ENCODE measurements at places on chromosomes 4 and X.

GRCh38 chrX:104285201-104285600, 30.5 kb upstream of the ESX1 start:
- no peak for DNase-seq

GRCh38 chr4:75895744-75896314, 6.4 kb downstream of the PPEF2 start:
- DNase-seq = no peak

- DNase-seq = no peak
Measured at GRCh38 chrX:74259885-74260491, 44.0 kb upstream of the ZCCHC13 start.

DNA sequence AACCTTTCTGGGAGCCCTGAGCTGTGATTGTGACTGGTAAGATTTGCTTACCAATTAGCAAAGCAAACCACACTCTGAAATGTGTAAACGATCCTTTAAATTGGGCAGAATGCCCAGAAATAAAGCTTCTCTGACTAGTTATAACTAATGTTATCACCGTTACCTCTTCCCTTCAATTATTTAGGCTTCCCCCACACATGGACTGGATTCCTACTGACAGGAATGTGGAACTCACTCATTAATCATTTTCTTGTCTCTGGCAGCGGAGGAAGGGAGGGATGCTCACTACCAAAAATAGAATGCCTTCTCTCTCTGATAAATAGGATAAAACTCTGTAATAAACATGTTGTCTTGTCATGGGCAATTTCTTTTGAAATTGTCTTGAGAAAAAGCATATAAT, 25.3 kb upstream of the NWD2 start:
- DNase-seq = no peak
